Right atrium auricular region (tissue), 2 donors: ENCODE measurements at places on chromosomes 16 and 17. TPM values are rescaled to one million over a fixed set of nuclear protein-coding genes. Genes with fewer than 3 reads are reported as not detected.

- no peak for DNase-seq
- no peak overlapping the region for H3K4me3 ChIP-seq
These were observed 20.5 kb downstream of the CNGB1 start for GRCh38 chr16:57950382-57950781.

- H3K4me3 ChIP-seq: peak within 1 kb of the TSS; percentile 18
- no peaks in the 10 kb centered on the region for H3K36me3 ChIP-seq
- H3K27me3 ChIP-seq: no peaks in the 10 kb centered on the region
- no peaks in the 10 kb centered on the region for H3K4me1 ChIP-seq
These were observed at the start of gene DRC7 for GRCh38 chr16:57694725-57695679. Gene DRC7, plus strand, starts transcription at chr16:57694806. Its CDS starts 3,144 bp downstream, at chr16:57697950.

GRCh38 chr17:9350080-9350479 lies 225.5 kb downstream of the STX8 start:
- no peak overlapping the region for H3K4me3 ChIP-seq
- no peaks in the 10 kb centered on the region for H3K27me3 ChIP-seq
- no peaks in the 10 kb centered on the region for H3K4me1 ChIP-seq
- no peaks in the 10 kb centered on the region for H3K36me3 ChIP-seq
- DNase-seq: no peak

DNA sequence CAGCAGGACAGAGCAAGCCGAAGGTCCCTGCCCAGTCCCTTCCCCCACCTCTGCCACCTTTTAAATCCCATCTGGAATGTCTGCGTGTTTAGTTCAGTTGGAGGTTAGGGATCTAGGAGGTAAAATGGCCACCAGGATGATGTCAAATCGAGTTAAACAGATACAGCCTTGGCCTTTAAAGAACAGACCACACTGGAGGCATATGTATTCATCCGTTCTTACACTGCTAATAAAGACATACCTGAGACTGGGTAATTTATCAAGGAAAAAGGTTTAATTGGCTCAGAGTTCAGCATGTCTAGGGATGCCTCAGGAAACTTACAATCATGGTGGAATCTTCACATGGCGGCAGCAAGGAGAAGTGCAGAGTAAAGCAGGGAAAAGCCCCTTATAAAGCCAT lies 167.8 kb upstream of the CACNG5 start:
- no peaks in the 10 kb centered on the region for H3K27me3 ChIP-seq
- H3K4me3 ChIP-seq: no peak overlapping the region
- no peaks in the 10 kb centered on the region for H3K36me3 ChIP-seq
- no peak for DNase-seq
- H3K4me1 ChIP-seq: no peaks in the 10 kb centered on the region
- no peak overlapping the region for H3K27ac ChIP-seq

GRCh38 chr17:49512296-49513043 lies 17.4 kb downstream of the NGFR start:
- H3K4me3 ChIP-seq: no peak overlapping the region
- H3K27ac ChIP-seq: no peak overlapping the region
- H3K4me1 ChIP-seq: no peaks in the 10 kb centered on the region
- no peaks in the 10 kb centered on the region for H3K36me3 ChIP-seq

DNA sequence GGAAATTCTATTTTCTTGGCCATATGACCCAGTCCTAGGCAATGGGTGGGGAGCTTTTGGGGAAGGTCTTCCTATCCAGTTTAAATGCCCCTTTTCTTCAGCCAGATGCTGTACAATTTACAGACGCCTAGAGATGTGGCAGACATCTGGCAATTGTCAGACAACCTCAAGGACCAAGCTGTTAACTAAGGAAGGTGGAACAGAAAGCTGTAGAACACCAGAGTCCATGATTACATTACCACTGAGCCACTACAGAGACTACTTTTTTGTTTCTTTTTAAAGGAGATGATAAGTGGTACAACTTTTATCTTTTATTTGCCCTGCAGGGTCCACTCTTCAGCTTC lies 21.1 kb upstream of the CORO6 start:
- peak overlapping the region; percentile 77 for H3K27ac ChIP-seq
- DNase-seq: no peak
- H3K4me3 ChIP-seq: no peak overlapping the region
- H3K27me3 ChIP-seq: no peaks in the 10 kb centered on the region
- H3K36me3 ChIP-seq: peaks cover 14% of the 10 kb centered on the region
- peaks cover 80% of the 10 kb centered on the region for H3K4me1 ChIP-seq

- DNase-seq: no peak
- H3K27me3 ChIP-seq: no peaks in the 10 kb centered on the region
- no peak overlapping the region for H3K4me3 ChIP-seq
- H3K4me1 ChIP-seq: no peaks in the 10 kb centered on the region
These were observed 188.9 kb downstream of the CBLN1 start for GRCh38 chr16:49092704-49093103.

DNA sequence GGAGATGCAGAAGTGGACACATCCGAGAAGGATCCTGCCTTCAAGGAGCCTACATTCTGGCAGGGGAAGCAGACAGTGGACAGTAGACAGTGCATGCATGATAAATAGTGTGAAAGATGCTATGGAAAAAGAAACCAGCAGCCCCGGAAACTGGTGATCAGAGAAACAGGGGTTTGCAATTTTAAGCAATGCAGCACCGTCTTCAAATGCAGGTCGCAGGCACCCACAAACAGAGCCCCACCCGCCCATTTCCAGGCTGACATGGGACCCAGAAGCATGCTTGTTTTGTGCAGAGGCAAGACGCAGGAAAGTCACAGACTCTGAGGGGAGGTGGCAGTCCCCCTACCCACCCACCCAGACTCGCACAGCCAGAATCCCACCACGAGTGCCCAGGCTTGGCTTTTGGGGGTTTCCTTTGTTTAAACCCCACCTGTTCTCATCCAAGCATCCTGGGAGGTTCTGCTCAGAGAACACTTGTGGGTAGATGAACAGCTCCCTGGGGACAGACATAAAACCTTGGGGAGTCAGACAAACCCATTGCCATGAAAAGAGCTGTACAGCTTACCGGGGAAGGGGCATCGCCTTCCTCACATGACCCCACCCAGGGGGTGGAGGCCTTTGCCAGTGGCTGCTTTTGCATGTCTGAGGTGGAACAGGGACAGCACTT lies 114.3 kb downstream of the MGAT5B start:
- H3K36me3 ChIP-seq: no peaks in the 10 kb centered on the region
- no peak overlapping the region for H3K4me3 ChIP-seq
- H3K27ac ChIP-seq: no peak overlapping the region
- no peaks in the 10 kb centered on the region for H3K27me3 ChIP-seq

- H3K27me3 ChIP-seq: no peaks in the 10 kb centered on the region
- H3K4me3 ChIP-seq: no peak overlapping the region
- no peak overlapping the region for H3K27ac ChIP-seq
These were observed 165.4 kb downstream of the AIPL1 start for GRCh38 chr17:6269478-6269877.

GRCh38 chr17:48374650-48375230 lies 55.3 kb downstream of the SKAP1 start:
- H3K27ac ChIP-seq: no peak overlapping the region
- DNase-seq: no peak
- H3K36me3 ChIP-seq: no peaks in the 10 kb centered on the region
- H3K27me3 ChIP-seq: no peaks in the 10 kb centered on the region

- H3K27me3 ChIP-seq: no peaks in the 10 kb centered on the region
- H3K4me3 ChIP-seq: no peak overlapping the region
- no peak for DNase-seq
- H3K36me3 ChIP-seq: peaks cover 51% of the 10 kb centered on the region
- H3K4me1 ChIP-seq: peaks cover 42% of the 10 kb centered on the region
These were observed 31.8 kb downstream of the NDEL1 start for GRCh38 chr17:8467527-8467926.

DNA sequence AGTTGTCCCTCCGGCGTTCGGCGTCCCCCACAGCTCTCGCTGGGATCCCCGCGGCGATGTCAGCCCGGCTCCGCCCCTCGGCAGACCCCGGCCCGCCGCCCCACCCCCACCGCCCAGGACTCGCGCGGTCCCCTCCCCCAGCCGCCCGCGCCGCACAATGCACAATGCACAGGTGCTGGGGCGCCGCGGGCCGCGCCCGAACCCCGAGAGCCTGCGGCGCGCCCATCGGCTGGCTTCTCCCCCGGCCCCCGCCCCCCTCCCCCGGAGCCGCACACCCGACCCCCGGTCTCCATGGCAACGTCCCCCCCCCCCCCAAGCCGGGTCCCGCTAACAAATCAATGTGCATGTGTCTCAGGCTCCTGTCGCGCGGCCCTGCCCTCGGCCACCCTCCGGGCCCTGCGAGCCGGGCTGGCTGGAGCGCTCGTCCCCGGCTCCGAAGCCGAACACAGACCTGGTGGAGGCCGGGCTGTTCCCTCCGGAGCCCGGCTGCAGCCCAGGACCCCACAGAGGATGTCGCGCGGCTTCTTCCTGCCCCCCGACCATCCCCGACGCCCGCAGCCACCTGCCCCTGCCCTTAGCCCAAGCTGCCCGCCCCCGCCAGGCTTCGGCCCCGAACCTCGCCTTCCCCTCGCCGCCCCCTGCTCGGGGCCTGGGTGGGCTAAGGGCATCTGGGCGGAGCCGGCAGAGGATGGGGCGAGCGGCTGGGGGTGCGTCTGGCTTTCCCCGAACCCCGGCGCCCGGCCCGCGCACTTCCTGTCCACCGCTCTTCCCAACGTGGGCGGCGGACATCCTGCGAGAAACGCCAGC lies 818 bp upstream of the CBX8 start:
- no peak for DNase-seq
- H3K4me3 ChIP-seq: peak overlapping the region; percentile 80
- no peaks in the 10 kb centered on the region for H3K36me3 ChIP-seq
- peak overlapping the region; percentile 83 for H3K27ac ChIP-seq
- H3K27me3 ChIP-seq: peaks cover 41% of the 10 kb centered on the region

DNA sequence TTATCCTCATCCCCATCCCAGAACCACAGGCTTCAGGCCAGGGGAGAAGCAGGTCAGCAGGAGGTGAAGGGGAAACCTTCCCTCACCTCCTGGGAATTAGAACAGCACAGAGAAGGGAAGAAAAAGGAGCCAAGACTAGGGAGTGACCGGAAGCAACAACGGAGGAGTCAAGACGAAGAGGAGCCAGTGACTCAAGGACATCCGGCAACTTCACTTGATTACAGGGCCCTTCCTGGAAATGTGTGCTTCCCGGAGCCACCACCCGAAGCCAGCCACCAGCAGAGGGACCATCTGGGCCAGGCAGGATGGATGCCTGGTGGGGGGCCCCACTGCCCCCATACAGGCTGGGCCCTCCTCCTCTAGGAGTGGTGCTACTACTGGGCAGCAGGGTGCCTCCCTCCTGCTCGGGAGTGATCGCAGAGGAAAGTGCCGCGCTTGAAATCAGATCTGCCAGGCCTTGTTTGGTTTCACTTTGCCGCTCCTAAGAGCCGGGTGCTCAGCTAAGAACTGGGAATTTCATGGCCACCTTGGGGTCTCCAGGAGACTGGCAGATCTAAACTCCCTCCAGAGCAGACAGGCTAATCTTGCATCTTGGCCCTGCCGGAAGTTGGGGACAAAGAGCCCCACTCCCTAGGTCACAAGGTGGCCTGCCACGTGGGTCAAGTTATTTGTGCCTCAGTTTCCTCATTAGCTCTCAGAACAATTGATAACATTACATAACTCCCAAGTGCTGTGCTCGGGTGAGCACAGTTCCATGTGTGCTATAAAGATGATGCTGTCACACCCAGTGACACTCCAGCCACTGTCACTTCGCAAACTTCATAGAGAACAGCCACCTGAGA lies 6.6 kb downstream of the CDC42EP4 start:
- no peaks in the 10 kb centered on the region for H3K27me3 ChIP-seq
- no peaks in the 10 kb centered on the region for H3K36me3 ChIP-seq
- no peaks in the 10 kb centered on the region for H3K4me1 ChIP-seq

DNA sequence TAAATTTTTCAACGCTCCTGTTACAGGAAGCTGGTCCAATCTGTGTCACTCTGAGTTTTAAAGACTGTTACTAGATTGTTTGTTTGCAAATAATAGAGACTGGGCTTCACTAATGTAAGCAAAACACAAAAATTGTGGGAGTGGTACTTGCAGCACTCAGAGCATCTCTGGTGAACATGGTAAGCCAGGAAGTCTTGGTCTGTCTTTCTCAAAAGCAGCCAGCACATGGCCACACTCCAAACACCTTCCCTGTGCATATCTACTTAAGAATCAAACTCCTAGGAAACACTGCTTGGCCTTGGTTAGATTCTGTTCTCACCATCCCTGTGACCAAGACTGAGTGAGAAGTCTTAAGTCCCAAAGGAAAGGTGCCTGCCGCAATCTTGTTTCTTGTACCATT lies 49.7 kb upstream of the SALL1 start:
- no peaks in the 10 kb centered on the region for H3K4me1 ChIP-seq
- H3K27me3 ChIP-seq: no peaks in the 10 kb centered on the region
- no peak overlapping the region for H3K4me3 ChIP-seq
- DNase-seq: no peak

DNA sequence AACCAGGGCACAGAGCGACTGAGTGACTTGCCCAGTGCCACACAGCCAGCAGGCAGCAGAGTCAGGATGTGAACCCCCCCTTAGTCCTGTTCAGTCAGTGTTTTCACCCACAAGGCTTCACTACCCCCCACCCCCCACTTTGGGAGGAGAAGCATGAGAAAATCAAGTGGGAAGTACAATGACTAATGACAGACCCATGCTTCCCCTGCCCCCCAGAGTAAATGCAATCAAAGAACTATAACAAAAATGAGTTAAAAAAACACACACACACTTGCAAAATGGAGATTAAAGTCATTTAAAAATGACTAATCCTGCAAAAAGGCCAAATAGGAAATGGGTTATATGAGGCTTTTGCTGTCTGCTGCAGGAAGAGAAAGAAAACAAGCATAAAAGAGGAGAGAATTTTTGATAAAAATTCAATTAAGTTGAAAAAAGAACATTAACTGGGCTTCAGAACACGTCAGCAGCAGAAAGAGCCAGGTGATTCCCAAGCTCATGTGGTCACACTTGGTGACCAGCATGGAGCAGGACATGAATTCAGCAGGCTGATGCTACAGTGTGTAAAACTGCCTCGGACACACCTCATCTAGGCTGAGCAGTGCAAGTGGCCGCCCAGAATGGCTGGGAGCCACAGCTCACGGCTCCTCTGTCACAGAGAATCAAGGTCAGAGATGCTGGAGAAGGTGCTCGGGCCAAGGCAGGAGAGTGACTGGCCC lies 212.3 kb downstream of the ZNF423 start:
- no peaks in the 10 kb centered on the region for H3K27me3 ChIP-seq
- no peaks in the 10 kb centered on the region for H3K36me3 ChIP-seq
- DNase-seq: no peak
- no peak overlapping the region for H3K4me3 ChIP-seq
- H3K27ac ChIP-seq: no peak overlapping the region

DNA sequence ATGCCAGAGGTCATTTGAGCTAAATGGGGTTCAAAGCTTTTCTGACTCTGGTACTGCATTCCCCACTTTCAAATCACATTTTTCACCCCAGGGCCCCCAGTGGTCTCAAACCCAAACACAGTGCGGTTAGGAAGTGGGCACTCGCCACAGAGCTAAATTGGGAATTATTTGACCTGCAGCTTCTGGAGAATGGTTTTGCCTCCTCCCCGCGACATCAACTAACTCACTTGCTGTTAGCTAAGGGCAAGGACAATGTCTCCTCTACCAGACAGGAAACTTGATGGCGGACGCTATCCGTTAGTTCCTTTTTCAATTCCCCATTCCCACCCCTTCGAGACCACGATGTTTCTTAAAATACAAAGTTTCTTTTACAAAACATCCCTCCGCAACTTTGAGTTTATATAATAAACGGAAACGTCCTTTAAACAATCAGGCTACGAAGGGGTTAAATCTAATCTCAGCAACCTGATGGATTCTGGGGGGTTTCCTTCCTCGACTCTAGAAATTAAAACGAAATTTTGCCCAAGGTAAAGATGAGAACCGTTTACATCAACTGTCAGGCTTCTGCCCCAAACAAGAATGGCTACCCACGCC lies 500 bp upstream of the KAT7 start:
- peaks cover 46% of the 10 kb centered on the region for H3K4me1 ChIP-seq
- H3K4me3 ChIP-seq: peak overlapping the region; percentile 93
- H3K27me3 ChIP-seq: no peaks in the 10 kb centered on the region
- no peak for DNase-seq

PKMYT1 gene
- total RNA-seq: 0.98 TPM

OR1F1 gene
- not detected for total RNA-seq

KRT222 gene
- total RNA-seq: not detected

TBC1D28 gene
- total RNA-seq: not detected

ANKS4B gene
- total RNA-seq: not detected

PMFBP1 gene
- total RNA-seq: 2.0 TPM

TLCD3B gene
- not detected for total RNA-seq

SLC38A8 gene
- total RNA-seq: not detected
